T-helper 9 cell (primary cell): ENCODE measurements at places on chromosomes 11 and 22.

- DNase-seq, result no peak
Measured at GRCh38 chr22:48651981-48652538, 1175.6 kb downstream of the BRD1 start.

DNA sequence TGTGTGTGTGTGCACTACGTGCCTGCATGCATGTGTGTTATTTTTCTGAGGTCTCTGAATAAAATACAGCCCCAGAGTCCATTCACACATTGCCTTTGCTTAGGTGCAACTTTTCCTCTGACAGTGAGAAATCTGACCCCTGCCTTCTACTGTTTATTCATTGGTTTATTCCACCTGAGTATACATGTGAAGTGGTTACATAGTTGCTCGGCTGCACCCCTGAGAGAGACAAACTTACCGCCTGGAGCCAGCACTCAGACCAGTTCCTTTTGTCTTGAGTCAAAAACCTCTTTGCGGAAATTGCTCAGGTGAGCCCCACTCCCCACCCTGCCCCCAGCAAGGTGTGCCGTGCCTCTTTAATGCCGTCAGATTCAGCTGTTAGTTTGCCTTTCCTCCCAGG, 363.6 kb downstream of the BRD1 start:
- no peak for DNase-seq

DNA sequence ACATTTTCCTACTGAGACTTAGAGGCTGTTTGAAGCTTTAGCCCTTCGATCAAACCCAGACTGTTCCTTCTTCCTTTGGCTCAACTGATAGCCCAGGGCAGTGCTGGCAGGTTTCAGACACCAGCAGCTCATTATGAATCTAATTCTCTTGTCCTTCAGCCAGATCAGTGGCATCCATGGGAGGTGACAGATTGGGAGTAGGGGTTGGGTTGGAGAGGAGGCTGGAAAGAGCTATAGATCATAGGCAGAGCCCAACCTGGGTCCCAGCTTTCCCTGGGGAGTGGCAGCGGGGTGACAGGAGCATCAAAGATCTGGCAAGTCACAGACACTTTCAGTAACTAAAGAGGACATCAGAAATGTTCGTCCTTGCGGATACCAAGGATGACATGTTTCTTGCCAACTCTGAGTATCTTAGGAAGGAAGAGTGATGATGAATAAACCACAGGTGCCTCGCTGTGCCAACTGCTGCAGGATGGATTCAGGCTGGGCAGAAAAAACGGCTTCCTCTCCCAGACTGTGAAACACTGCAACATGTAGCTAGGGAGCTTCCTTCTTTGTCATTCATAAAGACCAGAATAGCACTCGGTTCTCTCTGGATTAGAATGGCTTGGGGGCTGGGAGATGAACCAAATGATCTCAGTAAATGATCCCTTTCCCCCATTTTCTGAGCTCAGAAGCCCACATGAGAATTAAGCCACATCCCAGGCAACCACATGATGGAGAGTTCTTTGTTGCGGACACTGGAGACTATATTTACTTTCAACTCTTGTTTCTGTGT, 19.1 kb downstream of the ABCC8 start:
- no peak for DNase-seq

DNA sequence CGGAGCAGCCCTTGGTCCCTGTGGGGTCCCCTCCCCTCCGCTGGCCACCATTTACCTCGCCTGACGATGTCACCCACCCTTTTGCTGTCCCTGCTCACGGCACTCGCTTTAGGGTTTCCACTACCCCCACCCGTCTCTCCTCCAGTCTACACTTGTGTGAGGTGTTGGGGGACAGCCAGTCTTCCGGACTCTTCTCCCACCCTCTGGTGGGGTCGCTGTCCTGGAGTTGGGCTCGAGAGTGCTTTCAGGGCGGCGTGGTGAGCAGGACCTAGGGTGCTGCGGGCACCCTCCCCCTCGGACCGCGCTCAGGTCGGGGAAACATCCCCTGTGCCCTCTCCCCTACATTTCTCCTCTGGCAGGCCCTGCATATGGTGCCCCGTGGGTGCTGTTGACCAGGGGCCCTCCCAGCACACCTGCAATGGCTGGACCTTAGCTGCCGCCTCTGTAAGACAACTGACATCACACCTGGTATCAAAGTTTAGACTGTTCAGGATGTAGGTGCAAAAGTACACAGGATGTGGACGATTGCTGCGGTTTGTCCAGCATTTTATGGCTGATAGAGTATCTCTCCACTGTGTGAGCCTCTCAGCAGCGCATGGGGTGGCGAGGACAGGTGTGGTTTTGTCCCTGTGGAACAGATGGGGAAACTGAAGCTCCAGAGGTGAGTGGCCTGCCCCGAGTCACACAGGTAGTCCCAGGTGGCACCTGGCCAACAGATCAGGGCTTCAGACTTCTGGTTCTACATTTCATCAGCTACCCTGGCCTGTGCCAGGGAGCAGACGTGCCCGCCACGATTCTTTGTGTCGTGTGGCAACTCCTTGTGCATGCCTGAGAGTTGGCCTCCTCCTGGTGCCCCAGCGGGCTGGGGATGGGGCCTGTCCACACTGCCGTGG, 1.2 kb downstream of the GRK2 start:
- DNase-seq, result peak; percentile 37

DNA sequence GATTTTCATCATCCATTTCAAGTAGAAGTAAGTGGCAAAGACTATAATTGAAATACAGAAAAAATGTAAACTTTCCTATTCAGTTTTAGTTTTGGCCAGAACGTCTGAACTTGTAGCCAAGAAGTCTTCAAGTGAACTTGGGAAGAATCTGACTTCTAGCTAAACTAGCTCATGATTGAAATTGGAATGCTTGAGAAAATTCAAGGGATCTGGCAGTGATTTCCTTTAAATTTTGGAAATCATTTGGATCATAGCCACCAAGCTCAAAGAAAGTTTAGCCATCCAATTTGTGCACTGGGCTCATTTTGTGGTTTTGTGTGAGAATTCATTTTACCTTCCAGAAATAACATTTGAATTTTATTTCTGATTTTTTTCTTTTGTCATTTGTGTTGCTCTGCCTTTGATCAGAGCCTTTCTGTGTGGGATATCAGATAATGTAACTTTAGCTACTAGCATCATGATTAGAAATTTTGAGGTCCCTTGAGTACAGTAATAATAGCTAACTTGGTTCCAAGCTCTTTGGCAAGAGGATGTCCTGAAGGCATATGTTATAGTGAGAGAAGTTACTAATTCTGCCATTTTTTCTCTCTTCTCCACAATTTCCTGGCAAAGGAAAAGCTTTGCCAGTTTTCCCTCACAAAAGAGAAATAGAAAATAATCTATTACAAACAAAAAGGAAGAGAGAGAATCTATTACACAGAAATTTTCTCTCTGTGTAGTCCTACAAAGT, 2123.7 kb upstream of the RAG2 start:
- DNase-seq, result no peak

DNA sequence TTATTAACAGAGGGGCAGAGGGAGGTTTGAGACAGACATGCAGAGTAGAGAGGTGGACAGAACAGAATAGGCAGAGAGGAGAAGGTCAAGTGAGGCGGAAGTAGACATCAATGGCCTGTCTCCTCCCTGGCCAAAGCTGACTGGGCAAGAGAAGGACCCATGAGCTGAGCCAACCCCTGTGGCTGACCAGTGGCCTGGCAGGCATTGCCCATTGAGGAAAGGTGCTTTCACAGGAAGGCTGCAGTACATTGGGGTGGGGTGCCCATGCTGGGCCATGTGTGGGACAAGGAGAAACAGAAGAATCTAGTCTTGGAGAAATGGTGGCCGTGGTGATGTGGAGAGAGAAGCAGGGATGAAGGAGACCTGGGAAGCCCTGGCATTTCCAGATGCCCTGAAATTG, 76.0 kb downstream of the MYEOV start:
- DNase-seq, result no peak

- no peak for DNase-seq
Measured at GRCh38 chr11:35540526-35540925, 15.1 kb upstream of the PAMR1 start.
